ENCODE measurements at places on chromosomes 7 and 10.

- no peak for DNase-seq
- no peaks in the 10 kb centered on the region for H3K27me3 ChIP-seq
- H3K4me3 ChIP-seq = no peak overlapping the region
- no peak overlapping the region for H3K27ac ChIP-seq
- H3K36me3 ChIP-seq = no peaks in the 10 kb centered on the region
- no peaks in the 10 kb centered on the region for H3K4me1 ChIP-seq
These were observed 69.7 kb downstream of the VCL start for GRCh38 chr10:74067373-74068352.

DNA sequence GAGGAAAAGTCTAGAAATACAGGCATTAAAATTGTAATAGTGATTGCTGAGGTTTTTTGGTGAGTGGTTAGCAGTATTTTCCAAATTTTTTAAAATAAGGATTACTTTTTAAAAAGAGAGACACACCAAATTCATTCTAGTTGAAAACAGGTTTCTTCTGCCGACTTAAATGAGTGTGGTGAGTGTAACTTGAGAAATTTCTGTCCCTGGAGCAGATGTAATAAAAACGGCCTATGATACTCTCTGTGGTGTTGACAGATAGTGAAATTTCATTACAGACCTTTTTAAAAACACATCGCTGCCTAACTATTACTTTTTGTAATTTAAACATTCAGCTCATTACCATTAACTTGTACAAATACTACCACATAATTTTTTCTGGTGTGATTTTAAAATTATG, 90.1 kb downstream of the CYP51A1 start:
- no peak overlapping the region for H3K27ac ChIP-seq
- peak overlapping the region; percentile 37 for H3K4me3 ChIP-seq
- no peaks in the 10 kb centered on the region for H3K36me3 ChIP-seq

GRCh38 chr10:58266003-58266825, 1.5 kb downstream of the IPMK start:
- no peaks in the 10 kb centered on the region for H3K27me3 ChIP-seq
- no peaks in the 10 kb centered on the region for H3K36me3 ChIP-seq
- DNase-seq = no peak
- H3K4me3 ChIP-seq = peak overlapping the region; percentile 90

DNA sequence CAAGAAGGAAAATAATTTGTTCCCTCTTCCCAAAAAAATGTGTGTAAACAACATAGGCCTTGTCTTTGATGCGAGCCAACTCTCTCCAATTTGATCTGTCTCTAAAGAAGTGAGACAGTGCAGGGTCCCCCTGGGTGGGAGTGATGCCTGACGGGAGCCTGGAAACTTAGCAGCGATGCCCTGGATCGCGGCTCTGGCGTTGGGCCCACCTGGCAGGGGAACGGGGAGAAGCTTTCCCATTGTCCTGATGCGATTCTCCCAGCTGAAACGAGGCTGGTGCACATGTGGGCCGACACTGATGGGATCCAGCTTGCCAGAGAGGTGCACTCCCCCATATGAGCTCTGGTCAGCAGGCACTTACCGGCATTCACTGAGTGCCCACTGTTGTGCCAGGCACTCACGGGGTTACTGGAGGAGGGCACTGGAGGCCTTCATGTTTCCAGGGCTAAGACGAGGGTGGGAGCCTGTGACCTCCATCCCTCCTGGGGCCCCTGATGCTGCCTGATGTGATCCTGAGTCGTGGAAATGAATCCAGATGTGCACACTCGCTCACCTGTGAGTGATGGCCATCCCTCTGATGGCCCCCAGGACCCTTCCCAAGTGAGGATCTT, 132.8 kb downstream of the PTPN20 start:
- H3K4me3 ChIP-seq = no peak overlapping the region
- no peak for DNase-seq
- H3K27ac ChIP-seq = no peak overlapping the region
- H3K36me3 ChIP-seq = no peaks in the 10 kb centered on the region
- H3K27me3 ChIP-seq = no peaks in the 10 kb centered on the region

DNA sequence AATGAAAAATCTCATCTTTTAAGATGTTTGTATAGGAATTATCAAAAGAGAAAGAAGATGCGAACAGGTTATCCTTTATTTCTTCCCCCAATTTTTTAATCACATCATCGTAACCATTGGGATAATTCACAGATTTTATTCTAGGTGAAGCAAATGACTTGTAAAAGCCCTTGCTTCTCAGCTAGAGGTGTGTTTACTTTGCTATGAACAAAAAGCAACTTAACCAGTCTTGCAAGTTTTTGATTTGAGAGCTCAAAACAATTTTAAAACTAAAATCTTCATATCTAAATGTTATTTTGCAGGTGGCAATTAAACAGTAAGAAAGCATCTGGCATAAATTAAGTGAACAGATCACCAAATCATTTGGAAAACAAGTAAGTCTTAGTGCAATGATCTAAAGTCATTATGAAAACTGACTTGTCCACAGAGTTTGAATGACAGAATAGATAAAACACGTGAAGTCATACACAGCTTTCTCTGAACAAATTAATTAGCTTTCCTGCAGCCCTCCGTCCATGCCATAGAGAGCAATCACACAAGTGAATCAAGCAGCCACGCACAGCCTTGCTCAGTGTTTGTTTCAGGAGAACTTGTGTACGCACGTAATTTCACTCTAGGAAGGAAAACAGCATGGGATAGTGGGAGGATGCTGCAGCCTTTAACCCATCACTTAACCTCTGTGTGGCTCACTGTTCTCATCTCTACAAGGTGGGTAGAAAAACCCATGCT, 85.0 kb upstream of the ZNF800 start:
- H3K36me3 ChIP-seq = no peaks in the 10 kb centered on the region
- H3K27ac ChIP-seq = no peak overlapping the region
- no peaks in the 10 kb centered on the region for H3K27me3 ChIP-seq
- DNase-seq = no peak
- no peaks in the 10 kb centered on the region for H3K4me1 ChIP-seq

GRCh38 chr7:332020-332517, 42.1 kb downstream of the FOXL3 start:
- no peak overlapping the region for H3K4me3 ChIP-seq
- no peaks in the 10 kb centered on the region for H3K27me3 ChIP-seq
- no peaks in the 10 kb centered on the region for H3K36me3 ChIP-seq
- peak; percentile 51 for DNase-seq
- H3K4me1 ChIP-seq = peaks cover 7% of the 10 kb centered on the region

- no peak for DNase-seq
- no peak overlapping the region for H3K4me3 ChIP-seq
- no peak overlapping the region for H3K27ac ChIP-seq
- H3K27me3 ChIP-seq = no peaks in the 10 kb centered on the region
- no peaks in the 10 kb centered on the region for H3K36me3 ChIP-seq
These were observed 104.0 kb upstream of the GAD2 start for GRCh38 chr10:26112532-26112931.
